ENCODE measurements at places on chromosomes 4 and X.

- DNase-seq = no peak
Measured at GRCh38 chrX:11472879-11473278, 179.7 kb downstream of the AMELX start.

GRCh38 chrX:93673056-93673868, at the start of gene NAP1L3:
TSS of gene NAP1L3 (minus strand) at chrX:93673578. CDS start at chrX:93673304, 274 bp downstream.
- peak; percentile 69 for DNase-seq

DNA sequence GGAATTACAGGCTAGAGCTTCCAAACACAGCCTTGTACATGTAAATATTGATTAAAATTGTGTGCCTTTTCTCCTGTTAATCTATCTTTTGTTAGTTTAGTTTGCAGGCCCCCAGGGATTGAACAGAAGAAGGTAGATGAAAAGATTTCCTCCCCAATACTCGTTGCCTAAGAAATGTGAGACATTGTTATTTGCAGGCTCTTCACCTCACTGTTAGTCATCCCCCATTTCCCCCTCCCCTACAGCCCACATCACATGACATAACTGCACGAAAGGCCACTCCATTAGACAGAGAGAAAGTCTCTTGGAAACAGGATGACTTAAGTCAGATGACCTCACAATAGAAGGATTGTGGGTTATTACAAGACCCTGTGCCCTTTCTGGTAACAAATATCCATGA, 13.3 kb upstream of the MID1 start:
- DNase-seq = no peak

GRCh38 chr4:336099-336892, 1.3 kb upstream of the ZNF141 start:
- no peak for DNase-seq

DNA sequence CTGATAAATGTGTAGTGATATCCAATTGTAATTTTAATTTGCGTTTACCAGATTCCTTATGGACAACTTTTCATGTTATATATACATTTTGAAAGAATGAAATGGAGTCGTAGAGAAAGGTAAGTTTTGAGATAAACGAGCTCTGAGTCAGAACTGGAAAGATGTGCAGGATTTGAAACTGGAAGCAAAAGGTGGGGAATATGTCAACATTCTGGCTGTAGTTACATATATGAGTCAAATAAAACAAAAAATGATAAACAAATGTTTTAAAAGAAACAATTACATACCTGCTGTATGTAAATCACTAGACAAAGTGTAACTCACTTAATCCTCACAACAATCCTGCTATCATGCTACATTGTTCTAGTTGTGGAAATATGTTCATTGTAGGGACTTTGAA, 84.0 kb downstream of the LPAR4 start:
- no peak for DNase-seq

DNA sequence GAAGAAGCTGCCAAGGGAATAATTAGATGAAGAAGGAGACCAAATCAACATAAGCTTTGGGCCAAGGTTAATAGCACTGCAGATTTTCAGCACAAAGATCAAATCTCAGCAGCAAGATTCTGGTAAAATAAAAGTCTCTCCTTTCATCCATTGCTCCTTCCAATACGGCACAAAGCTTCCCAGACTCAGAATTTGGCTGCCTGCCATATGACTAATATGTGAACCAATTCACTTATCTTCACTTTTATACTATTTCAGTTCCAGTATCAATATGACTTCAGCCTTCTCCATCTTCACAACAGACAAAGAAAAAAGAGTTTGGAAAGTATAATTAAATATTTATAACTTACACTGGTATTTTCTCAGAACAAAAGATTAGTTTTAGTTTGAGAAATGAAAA, 978.3 kb upstream of the GRID2 start:
- DNase-seq = no peak

GRCh38 chr4:16727218-16727617, 171.2 kb downstream of the LDB2 start:
- no peak for DNase-seq

GRCh38 chrX:129771266-129771995, 8.3 kb upstream of the SASH3 start:
- DNase-seq = peak; percentile 40

- DNase-seq = no peak
Measured at GRCh38 chrX:130395341-130395740, 6.4 kb upstream of the RBMX2 start.

DNA sequence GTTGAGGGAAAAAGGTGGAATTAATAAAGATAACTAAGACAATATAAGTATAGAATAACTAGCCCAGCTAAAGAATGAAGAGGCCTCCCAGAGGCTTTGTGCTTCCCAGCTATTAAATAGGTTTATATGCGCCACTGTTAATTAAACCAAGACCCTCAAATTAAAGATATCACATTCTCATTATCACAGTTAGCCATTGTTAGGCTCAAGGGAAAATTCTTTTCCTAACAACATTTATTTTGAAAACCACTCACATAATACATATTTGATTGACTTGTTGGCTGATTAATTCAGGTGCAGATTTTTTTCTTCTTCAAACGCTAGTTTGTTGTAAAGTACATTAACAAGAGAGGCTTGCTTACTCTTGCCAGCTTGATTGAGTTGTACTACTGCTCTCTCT, 216.8 kb upstream of the TRAM1L1 start:
- DNase-seq = no peak

GRCh38 chr4:8591626-8592365, 769 bp upstream of the CPZ start:
- DNase-seq = no peak

DNA sequence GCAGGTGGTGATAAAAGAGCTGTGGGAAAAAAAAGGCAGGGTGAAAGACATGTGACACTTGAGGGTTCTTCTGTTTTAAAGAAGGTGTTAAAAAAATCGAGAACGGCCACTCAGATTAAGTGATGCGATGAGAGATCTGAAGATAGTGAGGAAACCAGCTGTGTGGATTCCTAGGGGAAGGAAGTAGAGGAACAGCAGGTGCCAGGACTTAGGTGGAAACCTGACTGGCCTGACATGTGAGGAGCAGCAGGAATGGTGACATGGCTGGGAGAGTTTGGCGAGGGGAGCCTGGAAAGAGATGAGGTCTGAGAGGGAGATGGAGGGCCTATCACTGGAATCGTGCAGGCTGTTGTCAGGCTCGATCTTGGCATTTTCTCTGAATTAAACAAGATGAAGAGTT, 55.5 kb downstream of the BMPR1B start:
- DNase-seq = no peak

DNA sequence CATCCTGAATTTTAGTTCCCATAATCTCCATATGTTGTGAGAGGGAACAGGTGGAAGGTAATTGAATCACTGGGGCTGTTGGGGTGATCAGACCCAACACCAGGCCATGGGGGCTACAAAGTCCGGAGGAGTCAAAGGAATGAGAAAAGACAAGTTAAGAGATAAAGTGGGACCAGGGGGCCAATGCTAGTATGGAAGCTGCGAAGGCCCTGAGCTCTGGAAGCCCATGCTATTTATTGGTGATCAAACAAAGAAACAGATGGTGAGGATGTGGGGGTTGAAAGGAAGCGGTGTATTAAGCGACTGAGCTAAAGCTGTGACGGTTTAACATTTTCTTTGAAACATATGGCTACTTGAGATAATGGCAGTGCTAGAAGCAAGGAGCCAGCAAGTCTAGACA, 132.8 kb downstream of the PDGFC start:
- no peak for DNase-seq

DNA sequence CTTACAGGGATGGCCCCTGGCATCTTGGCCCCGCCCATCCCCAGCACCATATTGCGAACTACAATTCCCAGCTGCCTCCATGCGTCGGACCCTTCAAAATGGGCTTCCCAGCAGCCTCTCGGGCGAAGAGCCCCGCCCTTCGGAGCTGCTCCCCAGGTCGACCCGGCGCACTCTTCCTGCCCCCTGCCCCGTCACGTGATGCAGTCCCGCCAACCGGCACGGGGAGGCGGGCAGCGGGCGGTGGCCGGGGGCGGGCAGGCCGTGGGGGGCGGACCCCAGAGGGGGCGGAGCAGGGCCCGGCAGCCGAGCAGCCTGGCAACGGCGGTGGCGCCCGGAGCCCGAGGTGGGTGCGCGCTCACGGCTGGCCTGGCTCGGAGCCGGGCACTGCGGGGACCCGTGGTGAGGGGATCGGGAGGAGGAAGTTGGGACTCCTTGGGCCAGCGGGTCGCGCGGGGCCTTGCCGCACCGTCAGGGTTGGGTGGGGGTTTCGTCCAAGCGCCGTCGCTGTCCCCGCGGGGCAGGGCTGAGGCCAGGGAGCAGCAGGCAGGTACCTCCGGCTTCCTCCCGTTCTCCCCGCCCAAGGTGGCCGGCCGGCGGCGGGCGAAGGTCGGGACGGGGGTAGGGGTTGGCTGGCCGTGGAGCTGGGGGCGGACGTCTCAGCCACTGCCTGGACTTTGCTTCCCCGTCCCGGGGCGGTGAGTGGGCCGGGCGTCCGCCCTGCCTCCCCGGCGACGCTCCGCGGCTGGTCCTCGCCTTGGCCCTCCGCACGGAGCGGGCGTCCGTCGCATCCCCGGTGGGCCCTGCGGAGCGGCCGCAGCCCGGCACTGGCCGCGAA, at the start of gene MTM1:
Gene MTM1 (plus strand): TSS at position 302 of the 835 bp plus-strand sequence. CDS start 23,994 bp downstream, outside the sequence.
- DNase-seq = peak; percentile 91

GRCh38 chr4:173226401-173226888, 57.8 kb downstream of the GALNT7 start:
- DNase-seq = no peak

Data from CD4-positive, alpha-beta T cell treated with Interleukin-15 for 4 hours (primary cell).